ENCODE measurements at places on chromosomes 13 and 19.

GRCh38 chr19:29741776-29742175 is 26.7 kb upstream of the C19orf12 start:
- no peak for DNase-seq

GRCh38 chr13:111121506-111121905 is 6.4 kb downstream of the ARHGEF7 start:
- no peak for DNase-seq

DNA sequence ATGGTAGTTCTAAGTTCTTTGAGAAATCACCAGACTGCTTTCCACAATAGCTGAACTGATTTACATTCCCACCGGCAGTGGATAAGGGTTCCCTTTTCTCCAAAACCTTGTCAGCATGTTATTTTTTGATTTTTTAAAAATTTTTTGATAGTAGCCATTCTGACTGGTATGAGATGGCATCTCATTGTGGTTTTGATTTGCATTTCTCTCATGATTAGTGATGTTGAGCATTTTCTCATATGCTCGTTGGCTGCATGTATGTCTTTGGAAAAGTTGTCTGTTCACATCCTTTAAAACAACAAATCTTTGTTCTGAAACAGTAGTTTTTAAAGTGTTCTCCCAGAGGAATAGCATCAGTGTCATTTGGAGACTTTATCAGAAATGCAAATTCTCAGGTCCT is 77.5 kb upstream of the POMP start:
- no peak for DNase-seq

DNA sequence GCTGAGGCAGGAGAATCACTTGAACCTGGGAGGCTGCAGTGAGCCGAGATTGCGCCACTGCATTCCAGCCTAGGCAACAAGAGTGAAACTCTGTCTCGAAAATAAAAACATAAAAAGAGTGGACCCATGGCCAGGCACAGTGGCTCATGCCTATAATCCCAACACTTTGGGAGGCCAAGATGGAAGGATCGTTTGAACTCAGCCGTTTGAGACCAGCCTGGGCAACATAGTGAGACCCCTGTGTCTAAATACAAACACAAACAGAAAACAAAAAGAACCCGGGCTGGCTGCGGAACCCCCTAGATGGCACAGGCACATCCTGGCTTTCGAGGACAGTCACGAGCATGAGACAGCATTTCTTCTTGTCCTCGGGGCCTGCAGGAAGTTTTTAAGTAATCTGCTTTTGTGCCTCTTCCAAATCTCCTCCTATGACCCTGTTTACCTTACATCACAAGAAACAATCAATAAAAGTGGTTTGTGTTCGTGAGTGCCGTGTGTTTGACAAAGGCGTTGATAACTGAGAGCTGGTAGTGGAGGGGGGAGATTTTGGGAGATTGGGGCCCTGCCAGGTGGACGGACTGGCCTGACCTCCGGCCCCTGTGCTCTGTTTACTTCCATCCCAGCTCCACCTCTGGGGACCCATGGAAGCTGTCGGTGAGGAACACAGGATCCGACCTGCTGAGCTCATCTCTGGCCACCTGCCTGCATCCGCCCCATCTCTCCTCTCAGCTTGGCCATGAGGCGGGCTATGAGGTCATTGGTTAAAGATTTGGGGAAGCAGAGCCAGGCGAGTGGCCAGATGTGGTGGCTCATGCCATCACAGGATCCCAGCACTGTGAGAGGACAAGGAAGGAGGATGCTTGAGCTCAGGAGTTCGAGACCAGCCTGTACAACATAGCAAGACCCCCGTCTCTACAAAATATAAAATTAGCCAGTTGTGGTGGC is 5.9 kb upstream of the GDF15 start:
- DNase-seq = no peak
